ENCODE measurements at places on chromosomes 3 and 15. TPM values are rescaled to one million over a fixed set of nuclear protein-coding genes. Genes with fewer than 3 reads are reported as not detected.

DNA sequence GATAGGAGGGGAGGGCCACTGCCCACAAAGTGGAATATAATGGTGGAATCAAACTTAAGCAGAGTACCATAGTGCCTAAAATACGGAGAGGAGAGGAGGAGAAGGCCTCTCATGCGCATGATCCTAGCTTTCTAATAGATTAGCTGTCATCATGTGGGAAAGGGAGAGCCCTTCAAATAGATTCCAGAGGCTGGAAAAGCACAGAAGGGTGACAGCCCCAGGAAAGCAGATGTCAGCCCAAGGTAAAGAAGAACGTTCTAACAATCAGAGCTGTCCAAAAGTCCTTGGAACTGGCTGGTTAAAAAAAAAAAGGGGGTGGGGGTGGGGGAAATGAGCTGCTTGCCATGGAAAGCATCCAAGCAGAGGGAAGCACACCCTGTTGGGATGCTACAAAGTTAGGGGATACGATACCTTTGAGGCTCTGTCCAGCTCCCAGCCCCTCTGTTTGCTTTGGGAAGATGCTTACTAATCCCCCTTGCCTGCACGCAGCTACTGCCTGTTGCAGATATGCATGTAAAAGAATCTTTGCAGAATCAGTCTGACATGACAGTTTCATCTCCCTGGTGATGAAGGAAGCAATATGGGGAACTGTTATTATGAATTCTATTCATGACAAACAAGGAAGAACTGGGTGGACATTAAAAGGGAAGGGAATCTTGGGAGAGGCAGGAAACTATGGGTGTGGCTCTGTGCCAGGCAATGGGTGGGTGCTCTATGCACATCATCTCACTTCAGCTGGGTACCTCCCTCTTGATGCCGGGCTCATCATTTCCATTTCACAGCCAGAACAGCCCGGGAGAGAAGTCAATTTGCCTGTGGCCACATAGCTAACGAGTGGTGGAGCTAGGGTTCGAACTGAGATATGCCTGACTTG lies 10.1 kb upstream of the LMCD1 start:
- H3K27me3 ChIP-seq = no peaks in the 10 kb centered on the region
- H3K4me3 ChIP-seq = no peak overlapping the region
- H3K36me3 ChIP-seq = no peaks in the 10 kb centered on the region
- DNase-seq = no peak
- H3K27ac ChIP-seq = no peak overlapping the region
- H3K4me1 ChIP-seq = no peaks in the 10 kb centered on the region

GRCh38 chr3:114863848-114864247 lies 283.2 kb downstream of the ZBTB20 start:
- no peaks in the 10 kb centered on the region for H3K27me3 ChIP-seq
- no peaks in the 10 kb centered on the region for H3K36me3 ChIP-seq
- peaks cover 7% of the 10 kb centered on the region for H3K4me1 ChIP-seq
- no peak overlapping the region for H3K27ac ChIP-seq
- H3K4me3 ChIP-seq = peak overlapping the region; percentile 1

GRCh38 chr3:11661827-11662226 lies 18.1 kb upstream of the VGLL4 start:
- no peaks in the 10 kb centered on the region for H3K27me3 ChIP-seq
- no peak overlapping the region for H3K4me3 ChIP-seq
- peaks cover 2% of the 10 kb centered on the region for H3K4me1 ChIP-seq

Gene PLS1
- 4.1 TPM for total RNA-seq

DNA sequence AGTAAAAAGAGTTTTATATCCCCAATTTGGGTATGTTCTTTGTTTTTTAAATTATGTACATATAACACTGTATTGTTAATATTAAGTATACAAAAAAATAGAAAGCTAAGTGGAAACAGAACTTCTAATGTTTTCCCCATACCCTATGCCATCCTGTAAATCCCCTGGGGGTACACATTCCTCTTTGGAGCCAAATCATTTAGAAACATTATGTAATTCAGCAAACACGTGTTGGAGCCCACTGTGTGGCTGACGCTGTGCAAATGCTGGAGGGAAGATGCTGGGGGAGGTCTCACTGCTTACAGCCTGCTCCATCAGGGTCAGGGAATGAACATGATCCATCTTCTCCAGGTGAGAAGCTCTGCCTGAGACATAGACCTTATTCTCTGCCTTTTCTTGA lies 52.8 kb downstream of the CRTC3 start:
- H3K4me3 ChIP-seq = no peak overlapping the region
- H3K27me3 ChIP-seq = no peaks in the 10 kb centered on the region
- no peak overlapping the region for H3K27ac ChIP-seq
- no peak for DNase-seq
- H3K4me1 ChIP-seq = peaks cover 10% of the 10 kb centered on the region
- no peaks in the 10 kb centered on the region for H3K36me3 ChIP-seq

DNA sequence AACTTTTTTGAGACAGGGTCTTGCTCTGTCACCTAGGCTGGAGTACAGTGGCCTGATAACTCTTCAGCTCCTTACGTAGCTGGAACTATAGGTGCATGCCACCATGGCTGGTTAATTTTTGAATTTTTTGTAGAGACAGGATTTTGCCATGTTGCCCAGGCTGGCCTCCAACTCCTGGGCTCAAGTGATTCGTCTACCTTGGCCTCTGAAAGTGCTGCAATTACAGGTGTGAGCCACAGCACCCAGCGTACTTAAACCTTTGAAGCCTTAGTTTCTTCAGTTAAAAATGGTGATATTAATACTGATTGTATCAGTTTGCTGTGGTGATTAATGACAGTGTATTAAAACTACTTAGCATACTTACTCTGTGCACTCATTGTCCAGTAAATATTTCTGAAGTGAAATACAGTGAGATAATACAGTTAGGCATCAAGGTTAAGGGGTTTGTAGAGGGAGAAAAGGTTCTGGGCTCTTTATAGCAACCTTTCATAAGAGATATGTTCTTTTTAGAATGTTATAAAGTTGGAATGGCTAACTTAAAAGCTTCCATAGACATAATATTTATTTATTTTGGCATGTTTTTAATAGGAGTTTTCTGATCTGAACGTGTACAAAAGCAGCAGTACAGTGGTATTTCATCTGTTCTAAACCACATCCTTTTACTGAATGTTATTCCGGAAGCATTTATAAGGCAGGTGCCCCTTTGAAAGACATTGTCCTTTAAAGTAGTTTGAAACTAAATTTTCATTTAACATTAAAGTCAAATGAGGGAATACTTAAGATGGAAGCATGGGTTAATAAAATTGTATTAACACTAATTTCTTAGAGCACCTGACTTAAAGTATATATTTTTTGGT lies 23.6 kb downstream of the NCK1 start:
- DNase-seq = no peak
- no peak overlapping the region for H3K27ac ChIP-seq
- H3K27me3 ChIP-seq = no peaks in the 10 kb centered on the region
- no peaks in the 10 kb centered on the region for H3K36me3 ChIP-seq
- H3K4me1 ChIP-seq = peaks cover 2% of the 10 kb centered on the region

GRCh38 chr15:89104172-89104564 lies 15.9 kb downstream of the ABHD2 start:
- no peak overlapping the region for H3K4me3 ChIP-seq
- no peak for DNase-seq
- H3K4me1 ChIP-seq = peaks cover 35% of the 10 kb centered on the region
- no peaks in the 10 kb centered on the region for H3K36me3 ChIP-seq
- H3K27ac ChIP-seq = peak overlapping the region; percentile 40

DNA sequence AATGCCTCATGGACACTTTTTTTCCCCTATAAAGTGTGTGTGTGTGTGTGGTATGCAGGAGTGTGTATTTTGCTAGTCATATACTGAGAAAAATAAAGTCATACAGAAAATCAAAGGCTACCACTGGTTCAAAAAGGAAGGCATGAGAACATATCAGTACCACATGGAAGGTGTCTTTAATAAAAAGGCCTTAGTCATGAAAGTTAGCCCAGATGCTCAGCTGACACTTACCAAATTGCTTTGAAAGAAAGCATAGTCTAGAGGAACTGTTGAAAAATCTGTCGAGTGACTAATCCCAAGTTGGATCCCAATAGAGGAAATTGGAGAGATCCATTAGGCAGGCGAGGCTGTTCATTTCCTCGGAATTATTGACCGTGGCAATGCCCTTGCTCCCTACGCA lies 432.9 kb upstream of the CFAP20DC start:
- no peak overlapping the region for H3K27ac ChIP-seq
- H3K4me3 ChIP-seq = no peak overlapping the region
- no peak for DNase-seq
